H1 (cell line): ENCODE measurements at places on chromosomes 4 and X.

GRCh38 chr4:125522992-125523391, 208.2 kb downstream of the FAT4 start:
- DNase-seq: peak; percentile 50
- H3K27ac ChIP-seq: no peak overlapping the region
- H3K36me3 ChIP-seq: no peaks in the 10 kb centered on the region
- H3K4me1 ChIP-seq: no peaks in the 10 kb centered on the region; the same call in 1 of the 2 replicates
- H3K4me3 ChIP-seq: no peak overlapping the region
- no peaks in the 10 kb centered on the region for H3K27me3 ChIP-seq

GRCh38 chrX:48854898-48855297, 19.5 kb upstream of the PCSK1N start:
- no peaks in the 10 kb centered on the region for H3K27me3 ChIP-seq
- no peaks in the 10 kb centered on the region for H3K36me3 ChIP-seq
- no peak overlapping the region for H3K27ac ChIP-seq
- H3K4me3 ChIP-seq: no peak overlapping the region
- no peaks in the 10 kb centered on the region for H3K4me1 ChIP-seq

DNA sequence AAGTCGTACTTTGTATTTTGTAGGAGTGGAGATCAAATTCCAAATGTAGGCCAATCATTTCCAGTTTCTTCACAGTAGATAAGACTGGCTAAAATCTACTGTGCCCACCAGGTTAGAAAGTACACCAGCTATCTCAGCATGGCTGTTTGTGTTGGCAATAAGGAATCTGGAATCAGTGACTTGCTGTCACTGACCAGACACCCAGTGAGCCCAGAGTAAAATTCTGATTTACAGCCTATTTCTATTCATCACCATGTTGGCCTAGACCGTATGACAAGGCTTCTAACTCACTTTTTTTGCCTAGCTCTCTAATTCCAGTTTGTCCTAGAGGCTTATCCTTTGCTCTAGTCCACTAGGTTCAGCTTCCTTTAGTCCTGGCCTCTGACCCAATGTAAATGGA, 25.4 kb downstream of the SMIM43 start:
- no peak for DNase-seq
- peaks cover 2% of the 10 kb centered on the region; the same call in 1 of the 2 replicates for H3K4me1 ChIP-seq
- H3K4me3 ChIP-seq: no peak overlapping the region
- no peaks in the 10 kb centered on the region for H3K36me3 ChIP-seq

GRCh38 chr4:100356172-100356571, 161.7 kb downstream of the EMCN start:
- H3K27me3 ChIP-seq: no peaks in the 10 kb centered on the region
- H3K4me1 ChIP-seq: no peaks in the 10 kb centered on the region
- H3K27ac ChIP-seq: no peak overlapping the region
